ENCODE measurements at places on chromosomes 2 and 18.

GRCh38 chr2:10597956-10598355 is 91.8 kb downstream of the NOL10 start:
- no peak for DNase-seq
- no peaks in the 10 kb centered on the region for H3K27me3 ChIP-seq
- no peak overlapping the region for H3K27ac ChIP-seq

- peaks cover 5% of the 10 kb centered on the region for H3K27me3 ChIP-seq
- no peak overlapping the region for H3K4me3 ChIP-seq
- H3K4me1 ChIP-seq: no peaks in the 10 kb centered on the region
- no peak overlapping the region for H3K27ac ChIP-seq
- DNase-seq: no peak
Measured at GRCh38 chr2:147094077-147094476, 750.8 kb upstream of the ACVR2A start.

DNA sequence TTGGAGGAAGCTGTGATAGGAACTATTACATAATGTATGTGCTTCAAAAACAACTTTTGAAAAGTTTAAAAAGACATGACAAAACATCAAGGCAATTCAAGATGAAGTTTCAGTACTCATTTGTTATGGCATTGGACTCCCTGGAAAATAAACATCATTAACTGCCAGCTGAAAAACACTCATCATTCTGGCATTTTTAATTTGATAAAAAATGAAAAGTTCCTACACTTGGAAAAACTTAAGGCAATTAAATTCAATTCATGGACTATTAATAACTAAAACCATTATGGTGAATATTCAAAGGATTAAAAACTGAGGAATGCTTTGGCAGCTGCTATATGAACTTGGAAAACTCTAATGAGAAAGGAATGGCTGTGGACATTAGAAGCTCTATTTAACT is 8.5 kb downstream of the TYW5 start:
- peaks cover 13% of the 10 kb centered on the region for H3K4me1 ChIP-seq
- H3K27ac ChIP-seq: no peak overlapping the region
- no peak overlapping the region for H3K4me3 ChIP-seq

DNA sequence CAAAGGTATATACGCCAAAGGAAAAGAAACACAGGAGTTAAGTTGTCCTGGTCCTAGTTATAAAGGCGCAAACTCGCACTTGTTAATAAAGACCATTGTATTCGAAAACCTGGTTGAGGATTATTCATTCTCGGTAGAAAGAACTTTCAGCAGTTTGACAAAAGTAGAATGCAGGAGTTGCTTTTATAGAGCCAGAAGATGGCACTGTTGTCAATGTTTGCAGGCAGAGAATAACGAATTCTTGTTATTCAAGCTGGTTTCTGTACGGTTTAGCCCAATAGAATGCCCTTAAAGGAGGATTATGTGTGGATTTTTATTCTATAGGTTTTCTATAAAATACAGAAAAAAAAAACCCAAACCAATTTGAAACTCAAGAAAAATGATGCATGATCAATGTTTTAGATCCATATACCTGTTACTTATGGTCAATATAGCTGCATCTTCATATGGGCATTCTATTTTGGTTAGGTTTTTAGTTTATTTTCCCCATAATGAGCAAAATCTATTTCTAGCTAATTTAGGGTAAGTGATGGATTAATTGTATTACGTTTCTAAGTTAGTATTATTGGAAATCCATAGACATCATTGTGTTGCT is 510.3 kb downstream of the PLCL1 start:
- H3K4me1 ChIP-seq: peaks cover 8% of the 10 kb centered on the region
- H3K4me3 ChIP-seq: no peak overlapping the region
- peaks cover 29% of the 10 kb centered on the region for H3K27me3 ChIP-seq
- no peaks in the 10 kb centered on the region for H3K36me3 ChIP-seq
- DNase-seq: no peak
- no peak overlapping the region for H3K27ac ChIP-seq

DNA sequence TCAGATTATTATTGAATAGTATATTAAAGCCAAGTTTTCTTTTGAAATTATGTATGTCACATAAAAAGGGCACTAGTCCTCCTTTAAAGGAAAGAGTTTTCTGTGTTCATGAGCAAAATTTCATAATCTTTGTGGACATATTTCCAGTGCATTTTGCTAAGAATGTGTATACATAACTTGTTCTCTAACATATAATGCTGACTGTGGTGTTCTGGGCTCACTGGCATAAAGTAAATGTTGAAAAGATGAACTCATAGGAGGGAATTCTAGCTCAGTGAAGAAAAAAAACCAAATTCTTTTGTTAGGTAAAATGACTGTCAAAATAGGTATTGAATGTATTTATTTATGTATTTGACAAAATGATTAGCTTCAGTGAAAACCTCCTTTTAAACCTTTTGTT is 6.2 kb downstream of the KCNJ13 start:
- H3K4me1 ChIP-seq: peaks cover 24% of the 10 kb centered on the region
- H3K36me3 ChIP-seq: no peaks in the 10 kb centered on the region
- no peak for DNase-seq
- no peak overlapping the region for H3K4me3 ChIP-seq
- H3K27me3 ChIP-seq: no peaks in the 10 kb centered on the region

GRCh38 chr18:63889626-63890025 is 2.1 kb downstream of the SERPINB2 start:
- no peak overlapping the region for H3K27ac ChIP-seq
- H3K36me3 ChIP-seq: no peaks in the 10 kb centered on the region
- DNase-seq: no peak
- peaks cover 38% of the 10 kb centered on the region for H3K27me3 ChIP-seq
- H3K4me1 ChIP-seq: no peaks in the 10 kb centered on the region
- no peak overlapping the region for H3K4me3 ChIP-seq

GRCh38 chr18:12637393-12637792 is 20.5 kb downstream of the SPIRE1 start:
- no peak overlapping the region for H3K27ac ChIP-seq
- no peaks in the 10 kb centered on the region for H3K4me1 ChIP-seq
- no peaks in the 10 kb centered on the region for H3K36me3 ChIP-seq
- peaks cover 8% of the 10 kb centered on the region for H3K27me3 ChIP-seq

DNA sequence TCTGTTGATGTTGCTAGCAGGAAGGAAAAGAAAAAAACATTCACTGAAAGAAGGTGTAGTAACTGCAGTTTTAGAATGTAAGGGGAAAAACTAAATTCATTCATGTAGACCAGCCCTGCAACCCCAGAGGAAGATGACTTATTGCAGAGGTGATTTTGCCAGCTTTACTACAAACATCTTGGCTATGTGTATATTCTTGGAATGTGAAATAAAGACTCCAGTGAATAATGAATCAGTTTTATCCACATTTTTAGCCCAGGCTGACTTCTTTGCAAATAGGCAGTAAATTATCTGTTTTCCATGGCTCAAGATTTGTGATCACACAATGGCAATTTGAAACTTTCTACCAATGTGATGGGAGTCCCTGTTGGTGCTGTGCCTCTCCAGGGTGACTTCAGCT is 206.1 kb upstream of the SETBP1 start:
- no peak overlapping the region for H3K4me3 ChIP-seq
- no peak for DNase-seq
- no peaks in the 10 kb centered on the region for H3K36me3 ChIP-seq
- no peak overlapping the region for H3K27ac ChIP-seq

DNA sequence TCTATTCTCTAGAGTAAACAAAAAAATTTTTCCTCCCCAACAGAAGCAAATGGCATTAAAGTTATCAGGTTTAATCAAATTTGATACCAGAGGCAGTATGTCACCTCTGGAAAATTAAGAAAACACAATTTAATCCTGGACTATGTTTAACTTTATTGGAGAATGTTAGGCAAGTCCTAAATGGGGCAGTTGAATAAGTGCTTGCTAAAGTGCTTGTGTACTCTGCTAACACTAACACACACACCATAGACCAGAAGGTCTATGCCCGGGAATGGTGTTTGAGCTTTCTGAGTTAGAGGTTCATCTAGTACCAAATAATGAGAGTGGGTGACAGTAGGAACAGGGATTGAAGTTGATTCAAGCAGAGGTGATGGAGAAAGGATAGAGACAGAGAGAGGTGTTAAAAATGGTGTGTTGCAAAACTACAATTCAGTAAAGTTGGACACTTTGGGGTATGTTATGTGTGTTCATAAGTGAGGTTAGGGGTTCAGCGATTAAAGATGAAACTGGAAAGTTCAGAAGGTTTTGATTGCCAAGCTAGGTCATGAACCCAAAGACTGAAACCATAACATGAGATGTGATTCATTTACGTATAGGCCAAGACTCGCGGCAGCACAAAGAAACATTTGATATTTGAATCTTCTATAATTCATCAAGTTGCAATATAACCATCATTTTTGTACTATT is 40.5 kb upstream of the PEX13 start:
- no peaks in the 10 kb centered on the region for H3K27me3 ChIP-seq
- no peak overlapping the region for H3K27ac ChIP-seq
- no peak overlapping the region for H3K4me3 ChIP-seq
- no peaks in the 10 kb centered on the region for H3K36me3 ChIP-seq

- peaks cover 18% of the 10 kb centered on the region for H3K36me3 ChIP-seq
- no peak overlapping the region for H3K4me3 ChIP-seq
- H3K4me1 ChIP-seq: no peaks in the 10 kb centered on the region
- no peak for DNase-seq
- H3K27ac ChIP-seq: no peak overlapping the region
Measured at GRCh38 chr2:190202018-190202417, 117.6 kb downstream of the HIBCH start.

DNA sequence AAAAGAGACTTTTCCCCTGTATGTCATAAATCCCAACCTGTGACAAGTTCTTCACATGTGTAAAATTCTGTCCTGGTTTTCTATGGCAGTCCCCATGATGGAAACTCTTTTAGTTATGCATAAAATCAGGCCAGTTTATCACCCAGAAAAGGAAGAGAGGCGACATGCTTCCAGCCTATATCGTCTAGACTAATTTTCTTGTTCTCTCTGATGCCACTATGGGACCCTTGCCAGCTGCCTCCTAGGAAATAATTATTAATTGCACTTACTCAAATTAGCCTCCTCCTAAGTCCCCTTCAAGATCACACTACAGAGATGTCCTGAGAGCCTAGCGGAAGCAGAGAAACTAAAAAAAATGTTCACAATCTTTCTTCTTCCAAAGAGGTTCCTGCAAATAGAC is 722.4 kb downstream of the NRXN1 start:
- no peak overlapping the region for H3K4me3 ChIP-seq
- no peak overlapping the region for H3K27ac ChIP-seq
- DNase-seq: no peak
- no peaks in the 10 kb centered on the region for H3K27me3 ChIP-seq
- no peaks in the 10 kb centered on the region for H3K36me3 ChIP-seq

DNA sequence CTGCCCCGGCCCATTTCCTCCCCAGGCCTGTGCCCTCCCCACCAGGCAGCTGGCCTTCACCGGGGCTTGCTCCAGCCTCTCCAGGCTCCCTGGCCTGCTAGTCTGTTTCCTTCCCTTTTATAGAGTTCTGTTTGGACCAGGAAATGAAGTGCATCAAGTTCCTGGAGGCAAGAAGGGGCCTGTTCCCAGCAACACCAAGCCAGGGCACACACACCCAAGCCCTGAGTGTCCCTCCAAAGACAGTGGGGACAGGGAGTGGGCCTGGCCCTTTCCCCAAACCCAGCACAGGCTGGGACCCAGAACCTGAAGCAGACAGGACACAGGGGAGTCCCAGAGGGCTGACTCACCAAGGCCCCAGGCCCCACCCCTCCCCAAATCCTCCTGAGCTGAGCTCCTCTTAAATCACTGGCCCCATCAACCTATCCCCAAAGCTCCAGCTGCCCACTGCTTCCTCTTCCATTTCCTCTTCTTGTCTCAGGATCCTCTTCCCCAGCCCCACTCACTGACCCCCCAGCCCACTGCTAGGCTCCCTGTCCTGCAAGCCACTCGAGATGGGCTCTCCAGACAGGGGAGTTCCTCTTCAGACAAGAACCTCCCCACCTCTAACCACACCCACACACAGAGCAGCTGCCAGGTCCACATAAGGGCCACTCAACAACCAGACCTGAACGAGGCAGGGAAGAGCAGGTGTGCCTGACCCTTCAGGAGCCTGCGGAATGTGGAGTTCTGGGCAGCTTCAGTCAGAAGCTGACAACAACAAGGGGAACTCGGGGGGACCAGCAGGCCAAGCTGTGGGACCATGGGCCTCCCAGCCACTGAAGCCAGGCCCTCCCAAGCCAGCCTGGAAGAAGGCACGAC is 74.2 kb downstream of the TNS1 start:
- peaks cover 16% of the 10 kb centered on the region for H3K27me3 ChIP-seq
- no peak overlapping the region for H3K4me3 ChIP-seq
- no peaks in the 10 kb centered on the region for H3K36me3 ChIP-seq
- H3K27ac ChIP-seq: no peak overlapping the region
- no peak for DNase-seq
- no peaks in the 10 kb centered on the region for H3K4me1 ChIP-seq

DNA sequence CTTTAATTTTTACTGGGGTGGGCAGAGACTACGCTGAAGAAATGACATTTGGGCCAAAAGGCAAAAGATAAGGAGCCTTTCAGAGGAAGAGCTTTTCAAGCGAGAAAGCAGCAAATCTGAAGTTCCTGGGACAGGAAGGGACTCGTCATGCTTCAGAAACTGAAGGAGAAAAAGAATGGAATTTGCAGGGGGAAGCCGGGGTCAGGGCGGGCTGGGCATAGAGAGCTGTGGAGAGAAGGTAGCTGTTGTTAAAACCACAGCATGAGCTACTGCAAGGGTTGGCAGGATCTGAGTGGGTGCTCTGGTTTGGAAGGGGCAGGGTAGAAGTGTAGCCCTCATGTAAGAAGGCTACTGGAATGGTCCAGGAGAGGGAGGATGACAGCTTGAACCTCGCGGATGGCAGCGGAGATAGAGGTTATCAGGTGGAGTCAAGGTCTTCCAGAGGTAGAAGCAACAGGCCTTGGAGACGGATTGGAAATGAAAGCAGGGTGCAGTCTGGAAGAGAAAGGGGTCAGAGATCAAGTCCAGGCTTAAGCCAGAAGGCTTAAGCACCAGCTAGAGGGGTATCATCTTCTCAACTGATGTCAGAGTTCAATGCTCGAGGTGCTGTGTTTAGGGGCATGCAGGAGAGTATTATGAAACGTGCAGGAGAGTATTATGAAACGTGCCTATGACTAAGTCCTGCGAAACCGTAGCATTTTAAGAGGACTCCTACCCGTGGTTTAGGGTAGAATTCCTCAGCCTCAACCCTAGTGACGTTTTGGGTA is 18.9 kb downstream of the ATP8B1 start:
- peaks cover 5% of the 10 kb centered on the region for H3K36me3 ChIP-seq
- no peak overlapping the region for H3K27ac ChIP-seq
- DNase-seq: no peak
- no peak overlapping the region for H3K4me3 ChIP-seq
- no peaks in the 10 kb centered on the region for H3K27me3 ChIP-seq

DNA sequence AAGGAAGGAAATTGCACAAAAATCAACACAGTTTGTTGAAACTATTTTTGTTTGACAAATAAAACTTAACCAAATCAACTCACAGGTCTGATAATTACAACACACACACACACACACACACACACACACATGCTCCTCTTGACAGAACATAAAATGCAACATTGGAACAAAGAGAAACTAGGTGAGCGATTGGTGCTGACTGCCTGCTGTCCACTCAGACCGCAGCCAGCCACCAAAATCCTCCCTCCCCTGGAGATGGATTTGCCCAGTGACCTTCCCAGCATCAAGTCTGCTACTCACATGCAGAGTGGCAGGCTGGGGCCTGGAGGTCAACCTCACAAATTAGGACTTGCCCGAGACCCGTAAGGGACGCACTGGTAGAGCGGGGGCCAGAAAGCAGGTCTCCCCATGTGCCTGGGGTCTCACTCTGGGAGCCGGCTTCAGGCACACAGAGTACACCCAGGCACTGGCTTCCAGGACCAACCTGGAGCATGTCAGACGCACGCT is 61.4 kb downstream of the DIPK1C start:
- H3K27me3 ChIP-seq: peaks cover 3% of the 10 kb centered on the region
- no peak for DNase-seq
- H3K4me1 ChIP-seq: peaks cover 24% of the 10 kb centered on the region
- H3K4me3 ChIP-seq: no peak overlapping the region
- no peaks in the 10 kb centered on the region for H3K36me3 ChIP-seq

- no peaks in the 10 kb centered on the region for H3K27me3 ChIP-seq
- peaks cover 2% of the 10 kb centered on the region for H3K4me1 ChIP-seq
- H3K36me3 ChIP-seq: peaks cover 7% of the 10 kb centered on the region
Measured at GRCh38 chr2:223854741-223855140, 17.4 kb upstream of the AP1S3 start.

All from naive thymus-derived CD8-positive, alpha-beta T cell (primary cell).